ENCODE measurements at places on chromosomes 16 and 17.

DNA sequence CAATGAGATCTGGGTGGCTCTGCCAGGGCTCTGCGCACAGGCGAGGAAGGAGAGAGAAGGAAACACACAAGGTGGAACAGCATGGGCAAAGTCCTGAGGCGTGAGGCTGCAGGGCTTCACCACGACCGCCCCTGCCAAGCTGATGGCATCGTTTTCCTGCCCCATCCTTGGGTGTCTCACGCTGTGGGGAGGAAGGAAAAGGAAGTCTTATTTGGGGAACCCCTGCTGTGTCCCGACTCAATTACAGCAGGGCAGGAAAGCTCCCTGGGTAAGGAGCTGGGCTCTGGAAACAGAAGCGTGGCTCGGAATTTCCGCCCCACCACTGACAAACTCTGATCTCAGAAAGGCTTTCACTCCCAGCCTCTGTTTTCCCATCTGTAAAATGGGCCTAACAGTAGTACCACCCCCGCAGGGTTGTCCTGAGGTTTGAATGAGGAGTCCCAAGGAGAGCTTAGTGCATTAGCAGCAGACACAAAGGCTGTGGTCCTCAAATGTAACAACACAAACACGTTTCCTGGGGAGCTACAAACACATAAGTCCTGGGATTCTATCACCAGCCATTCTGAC, 3.2 kb upstream of the CDH5 start:
- no peak for DNase-seq

DNA sequence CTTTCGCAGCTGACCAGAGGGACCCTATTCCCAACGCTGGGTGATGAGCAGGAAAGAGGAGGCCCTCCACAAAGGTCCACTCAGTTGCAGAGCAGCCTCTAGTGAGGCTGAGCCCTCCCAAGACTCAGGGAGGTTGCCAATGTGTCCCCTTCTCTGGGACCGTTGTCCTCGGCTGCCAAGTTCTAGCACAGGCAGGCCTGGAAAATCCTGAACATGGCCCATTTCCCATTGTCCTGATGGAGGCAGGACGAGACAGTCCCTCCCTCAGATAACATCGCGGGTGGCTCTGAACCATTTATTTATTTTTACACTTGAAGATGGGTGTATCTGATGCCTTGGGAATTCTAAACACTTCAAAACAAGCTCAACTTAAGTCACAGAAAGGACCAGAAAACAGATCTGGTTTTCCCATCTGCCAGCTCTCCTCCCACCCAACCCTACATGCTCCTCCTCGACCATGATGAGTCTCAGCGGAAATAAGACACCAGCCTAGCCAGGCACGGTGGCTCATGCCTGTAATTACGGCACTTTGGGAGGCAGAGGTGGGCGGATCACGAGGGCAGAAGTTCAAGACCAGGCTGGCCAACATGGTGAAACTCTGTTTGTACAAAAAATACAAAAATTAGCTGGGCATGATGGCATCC, 12.8 kb downstream of the CDIP1 start:
- DNase-seq: no peak

GRCh38 chr17:4879601-4880000, 19.7 kb upstream of the C17orf107 start:
- no peak for DNase-seq

DNA sequence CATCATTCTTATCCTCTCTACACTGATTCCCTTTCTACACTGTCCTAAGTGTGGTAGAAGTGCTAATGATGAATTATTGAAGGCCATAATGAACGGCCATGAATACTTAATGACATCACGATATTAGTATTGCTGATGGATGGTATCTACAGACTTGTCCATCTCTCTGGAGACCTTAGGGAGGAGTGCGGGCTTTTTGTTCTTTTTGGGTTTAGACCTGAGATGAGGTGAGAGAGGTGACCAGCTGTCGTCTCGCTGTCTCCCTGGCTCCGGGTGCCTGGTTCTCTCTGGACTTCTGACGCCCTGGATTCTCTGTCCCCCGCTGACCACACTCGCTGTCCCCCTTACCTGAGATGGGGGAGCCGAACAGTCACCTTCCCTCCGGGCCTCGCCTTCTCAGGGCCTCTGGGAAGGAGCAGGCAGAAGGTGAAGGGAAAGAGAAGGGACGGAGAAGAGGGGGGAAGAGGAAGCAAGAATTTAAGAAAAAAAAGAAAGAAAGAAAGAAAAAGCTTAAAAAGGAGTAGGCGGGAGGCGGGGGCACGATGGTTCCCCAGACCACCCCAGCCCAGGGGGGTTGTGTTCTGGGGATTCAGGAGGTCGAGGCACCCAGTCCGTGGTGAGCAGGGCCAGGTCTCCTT, 17.1 kb downstream of the SGCA start:
- DNase-seq: no peak

DNA sequence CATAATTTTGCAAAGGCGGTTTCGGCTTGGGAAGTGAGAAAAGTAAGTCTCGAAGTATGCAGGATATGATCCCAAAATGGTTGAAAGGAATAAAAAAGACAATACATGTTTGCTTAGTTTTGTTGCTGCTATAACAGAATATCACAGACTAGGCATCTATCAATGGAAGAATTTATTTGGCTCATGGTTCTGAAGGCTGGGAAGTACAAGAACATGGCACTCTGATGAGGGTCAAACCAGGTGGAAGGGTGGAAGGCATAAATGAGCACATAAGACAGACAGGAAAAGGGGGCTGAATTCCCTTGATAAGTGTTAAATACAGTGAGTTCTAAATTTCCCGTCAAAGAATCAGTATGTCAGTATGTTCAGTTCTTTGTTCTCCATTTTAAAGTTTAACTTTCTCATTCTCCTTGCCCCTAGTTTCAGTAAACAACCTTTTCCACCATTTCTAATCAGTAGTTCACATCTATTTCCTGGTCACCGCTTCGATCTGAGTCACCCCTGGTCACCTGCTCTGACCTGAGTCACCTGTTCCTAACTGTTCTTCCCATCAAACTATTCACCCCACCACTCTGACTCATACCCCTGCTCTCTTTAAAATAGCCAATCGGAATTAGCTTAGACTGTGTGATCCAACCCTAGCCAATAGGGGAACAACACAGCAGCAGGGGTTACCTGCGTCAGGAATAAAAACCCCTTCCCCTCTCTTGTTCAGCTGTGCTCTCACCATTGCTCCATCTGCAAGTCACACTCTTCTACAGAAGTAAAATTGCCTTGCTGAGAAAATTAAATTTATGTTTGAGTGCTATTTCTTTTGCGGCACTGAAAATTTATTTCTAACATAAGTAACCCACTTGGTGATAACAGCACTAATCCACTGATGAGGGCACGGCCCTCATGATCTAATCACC, 240.8 kb downstream of the STX8 start:
- DNase-seq: no peak

DNA sequence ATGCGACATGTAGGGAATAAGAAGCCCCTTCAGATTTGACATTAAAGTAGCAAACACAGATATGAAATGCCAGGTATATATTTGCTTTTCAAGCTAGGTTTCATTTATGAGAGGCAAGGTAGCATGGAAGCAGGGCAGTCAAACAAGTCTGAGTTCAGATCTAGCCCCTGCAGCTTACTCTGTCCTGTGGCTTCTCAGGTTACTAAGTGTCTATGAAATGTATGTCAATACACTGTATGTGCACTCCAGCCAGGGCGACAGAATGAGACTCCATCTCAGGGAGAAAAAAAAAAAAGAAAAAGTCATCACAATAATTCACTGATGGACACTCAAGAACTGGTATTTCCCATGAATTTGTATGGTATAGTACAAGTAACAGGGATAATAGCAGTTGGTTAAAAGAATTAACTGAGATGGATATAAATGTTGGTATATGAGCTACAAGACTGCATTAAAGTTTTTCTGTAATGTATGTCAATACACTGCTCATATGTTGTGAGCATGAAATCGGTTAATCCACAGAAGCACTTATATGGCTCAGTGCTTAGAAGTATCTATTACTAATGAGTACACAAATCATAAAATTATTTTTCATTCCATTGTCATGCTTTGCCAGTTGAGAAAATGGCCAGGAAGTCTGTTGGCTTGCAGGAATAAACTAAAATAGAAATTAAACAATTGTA, 2.9 kb upstream of the WSB1 start:
- DNase-seq: no peak

DNA sequence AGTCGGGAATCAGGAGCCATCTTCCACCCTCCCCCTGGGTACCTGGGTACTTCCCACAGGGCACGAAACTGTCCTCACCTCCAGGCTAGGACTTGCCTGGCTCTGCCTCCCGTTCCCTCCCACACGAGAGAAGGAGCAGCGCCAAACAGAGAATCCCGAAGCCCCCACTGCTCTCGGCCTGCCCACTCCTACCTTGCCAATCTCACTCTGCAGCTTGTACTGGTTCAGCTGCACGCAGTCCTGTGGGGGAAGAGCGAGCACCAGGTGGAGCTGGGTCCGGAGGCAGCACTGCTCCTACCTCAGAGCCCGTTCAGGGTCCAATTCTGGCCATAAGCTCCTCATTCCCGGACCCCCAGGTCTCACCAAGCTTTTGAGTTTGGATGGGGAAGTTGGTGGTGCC, 8.7 kb downstream of the CAMKK1 start:
- DNase-seq: no peak

GRCh38 chr17:81918832-81919545, 1.0 kb upstream of the SIRT7 start:
- no peak for DNase-seq

DNA sequence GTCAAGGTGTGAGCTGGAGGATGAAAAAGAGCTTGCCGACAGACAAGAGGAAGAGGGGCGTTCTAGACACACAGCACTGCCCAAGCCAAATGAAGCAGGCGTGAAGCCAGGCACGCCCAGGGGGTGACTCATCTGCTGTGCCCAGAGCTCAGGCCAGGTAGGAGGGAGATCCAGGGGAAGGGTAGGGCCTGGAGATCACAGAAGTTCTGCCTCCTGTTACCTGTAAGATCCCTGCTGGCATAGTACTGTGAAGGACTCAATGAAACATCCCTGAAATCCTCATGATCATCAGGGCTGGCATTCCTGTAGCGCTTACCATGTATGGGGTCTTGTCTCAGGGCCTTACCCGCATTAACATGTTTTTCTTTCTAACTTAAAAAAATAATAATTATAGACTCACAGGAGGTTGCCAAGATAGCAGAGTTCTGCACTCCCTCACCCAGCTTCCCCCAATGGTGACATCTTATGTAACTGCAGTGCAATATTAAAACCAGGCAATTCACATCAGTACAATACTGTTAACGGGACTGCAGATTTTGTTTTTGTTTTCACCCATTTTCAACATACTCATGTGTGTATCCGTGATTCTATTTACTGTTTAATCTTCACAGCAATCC, 158.6 kb downstream of the XYLT1 start:
- no peak for DNase-seq

- DNase-seq: no peak
Measured at GRCh38 chr16:84503751-84504395, 586 bp downstream of the MEAK7 start.

- no peak for DNase-seq
Measured at GRCh38 chr16:1363501-1364041, 11.8 kb downstream of the GNPTG start.

DNA sequence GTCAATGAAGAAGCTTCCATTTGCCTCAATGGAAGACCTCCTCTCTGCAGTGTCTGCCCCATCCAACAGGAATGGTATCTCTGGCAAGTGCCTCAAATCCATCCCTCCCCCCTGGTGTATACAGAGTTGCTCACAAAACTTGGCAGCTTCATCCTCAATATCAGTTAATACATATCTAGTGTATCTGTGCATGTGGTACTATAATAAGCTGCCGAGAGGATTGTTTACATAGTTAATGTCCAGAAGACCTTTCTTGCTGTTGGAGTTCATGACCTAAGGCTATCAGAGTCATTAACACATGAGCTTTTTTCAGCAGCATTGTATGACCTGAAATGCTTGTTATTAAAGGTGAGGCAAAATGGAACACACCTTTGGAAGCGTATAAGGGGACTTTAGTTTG, 14.0 kb upstream of the RASL10B start:
- DNase-seq: no peak

GRCh38 chr16:85782451-85782850, 16.9 kb downstream of the EMC8 start:
- DNase-seq: no peak

- no peak for DNase-seq
Measured at GRCh38 chr17:28145348-28145747, 102.9 kb downstream of the NLK start.

DNA sequence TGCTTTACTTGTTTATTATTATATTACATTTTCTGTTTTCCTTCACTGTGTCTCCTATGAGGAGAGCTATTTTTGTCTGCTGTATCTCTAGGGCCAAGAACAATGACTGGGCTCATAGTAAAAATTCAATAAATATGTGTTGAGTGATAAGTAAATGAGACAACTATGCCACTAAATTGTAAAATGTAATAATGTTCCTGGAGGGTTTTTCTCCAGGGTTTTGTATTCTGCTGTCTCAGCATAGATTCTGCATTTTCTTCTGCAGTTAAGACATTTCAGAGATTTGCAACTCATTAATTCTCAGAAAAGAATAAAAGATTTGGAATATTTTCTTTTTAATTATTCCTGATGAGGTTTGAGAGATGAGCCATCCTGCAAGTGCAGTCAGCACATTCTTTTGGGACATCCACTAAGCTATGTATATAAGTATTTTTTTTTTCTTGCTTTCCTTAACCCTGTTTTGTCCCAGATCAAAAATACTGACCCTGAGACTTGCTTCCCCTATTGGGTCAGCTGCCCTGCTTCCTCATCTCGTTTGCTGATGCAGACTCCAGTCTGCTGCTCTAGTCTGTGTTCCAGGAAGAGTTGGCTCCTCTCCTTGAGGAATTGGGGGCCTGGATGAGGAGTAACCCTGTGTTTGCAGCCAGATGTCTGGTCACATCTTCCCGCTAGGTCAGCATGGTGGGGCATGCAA, 122.9 kb downstream of the ABCA8 start:
- no peak for DNase-seq

DNA sequence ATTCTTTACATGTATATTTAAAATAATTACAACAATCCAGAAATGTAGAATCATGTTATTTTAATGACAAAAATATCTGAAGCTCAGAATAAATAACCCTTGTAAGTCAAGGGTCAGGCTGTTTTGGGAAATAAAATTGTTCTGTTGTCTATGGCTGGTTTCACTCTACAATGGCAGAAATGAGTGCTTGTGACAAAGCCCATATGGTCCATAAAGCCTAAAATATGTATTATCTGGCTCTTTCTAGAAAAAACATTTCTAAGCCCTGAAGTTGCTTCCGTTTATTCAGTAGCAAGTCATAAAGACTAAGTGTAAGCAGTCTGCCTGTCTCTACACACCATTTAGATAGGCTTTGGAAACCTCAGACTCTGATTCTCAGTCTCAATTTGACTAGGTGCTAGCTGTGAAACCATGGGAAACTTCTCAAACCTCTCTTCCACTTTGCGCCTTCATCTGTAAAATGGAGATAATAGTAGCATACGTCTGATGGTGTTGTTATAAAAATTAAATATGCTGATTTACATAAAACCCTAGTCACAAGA, 365.7 kb upstream of the CA10 start:
- no peak for DNase-seq

GRCh38 chr17:10177131-10177912, 21.1 kb downstream of the GAS7 start:
- no peak for DNase-seq

GRCh38 chr16:1208239-1208830, 16.7 kb downstream of the TPSG1 start:
- no peak for DNase-seq
